ENCODE measurements at places on chromosomes 2 and 18.

GRCh38 chr2:63372549-63372948 is 215.7 kb downstream of the WDPCP start:
- no peak for DNase-seq

GRCh38 chr2:239965318-239965717 is 59.8 kb downstream of the NDUFA10 start:
- DNase-seq: no peak

GRCh38 chr2:195038153-195038552 is 618.9 kb upstream of the SLC39A10 start:
- DNase-seq: no peak

DNA sequence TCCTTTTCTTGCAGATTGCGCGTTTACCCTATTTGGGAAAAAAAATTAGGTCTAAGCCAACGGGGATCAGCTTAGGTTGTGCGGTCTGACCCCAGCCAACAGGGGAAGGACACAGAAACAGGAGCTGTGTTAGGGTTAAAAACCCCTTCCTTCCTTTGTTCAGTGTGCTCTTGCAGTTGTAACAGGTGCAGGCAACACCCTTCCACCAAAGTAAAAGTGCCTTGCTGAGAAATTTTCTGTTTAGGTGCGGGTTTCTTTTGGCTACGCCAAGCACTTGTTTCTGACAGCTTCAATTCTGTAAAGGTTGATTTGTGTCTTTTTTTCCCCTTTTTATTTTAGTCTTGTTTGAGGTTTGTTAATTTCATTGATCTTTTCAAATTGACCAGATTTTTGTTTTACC is 92.5 kb downstream of the PTPN4 start:
- no peak for DNase-seq

DNA sequence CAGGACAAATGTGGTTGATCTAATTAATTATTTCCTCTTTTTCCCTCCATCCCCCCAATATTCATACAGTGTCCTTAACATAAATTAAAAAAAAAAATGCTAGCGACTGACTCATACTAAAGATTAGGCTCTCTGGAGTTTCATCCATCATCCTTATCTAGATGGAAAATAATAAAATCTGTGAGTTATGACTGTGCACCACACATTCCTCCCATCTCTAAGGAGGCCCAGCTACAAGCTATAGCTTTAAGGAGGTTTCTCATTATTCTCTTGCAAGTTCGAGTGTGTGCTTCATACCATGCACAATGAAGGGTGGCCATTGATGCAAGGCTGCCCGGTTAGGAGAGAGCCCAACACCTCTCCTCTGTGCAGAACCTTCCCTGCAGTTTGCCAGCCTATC is 77.3 kb downstream of the XDH start:
- no peak for DNase-seq

DNA sequence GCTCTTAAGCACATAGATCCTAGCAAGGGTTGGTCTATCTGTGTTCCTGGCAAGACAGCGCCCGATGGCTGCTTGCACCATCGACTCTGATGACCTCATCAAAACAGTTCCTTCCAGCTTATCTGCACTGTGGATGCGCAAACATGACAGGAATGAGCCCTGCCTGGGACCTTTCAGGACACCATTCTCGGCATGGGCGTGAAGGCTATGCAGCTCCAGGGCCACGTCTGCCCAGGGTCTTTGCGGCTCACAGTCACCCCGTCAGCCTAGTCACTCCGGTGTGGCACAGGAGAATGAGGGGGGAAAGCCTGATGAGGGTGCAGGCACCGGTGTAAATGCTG is 147.8 kb upstream of the TWIST2 start:
- no peak for DNase-seq

- DNase-seq: no peak
Observed at GRCh38 chr2:177289824-177290628, 25.5 kb upstream of the NFE2L2 start.

DNA sequence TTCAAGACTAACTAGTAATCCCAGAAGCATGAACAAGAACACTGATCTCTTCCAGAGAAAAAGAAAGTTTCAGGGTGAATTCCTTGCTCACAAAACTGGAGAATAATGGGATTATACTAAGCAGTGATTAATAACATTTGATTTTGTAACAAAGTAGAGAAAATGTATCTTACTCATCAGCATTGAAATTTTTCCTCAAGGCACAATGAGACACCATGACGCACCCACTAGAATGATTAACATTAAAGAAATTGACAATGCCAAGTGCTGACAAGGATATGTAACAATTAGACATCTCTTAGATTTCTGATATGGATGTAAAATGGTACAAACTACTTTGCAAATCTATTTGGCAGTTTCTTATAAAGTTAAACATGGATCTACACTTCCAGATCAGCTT is 101.1 kb upstream of the EPHA4 start:
- no peak for DNase-seq
